Progenitor cell of endocrine pancreas (in vitro differentiated cells): ENCODE measurements at places on chromosomes 3 and 15.

DNA sequence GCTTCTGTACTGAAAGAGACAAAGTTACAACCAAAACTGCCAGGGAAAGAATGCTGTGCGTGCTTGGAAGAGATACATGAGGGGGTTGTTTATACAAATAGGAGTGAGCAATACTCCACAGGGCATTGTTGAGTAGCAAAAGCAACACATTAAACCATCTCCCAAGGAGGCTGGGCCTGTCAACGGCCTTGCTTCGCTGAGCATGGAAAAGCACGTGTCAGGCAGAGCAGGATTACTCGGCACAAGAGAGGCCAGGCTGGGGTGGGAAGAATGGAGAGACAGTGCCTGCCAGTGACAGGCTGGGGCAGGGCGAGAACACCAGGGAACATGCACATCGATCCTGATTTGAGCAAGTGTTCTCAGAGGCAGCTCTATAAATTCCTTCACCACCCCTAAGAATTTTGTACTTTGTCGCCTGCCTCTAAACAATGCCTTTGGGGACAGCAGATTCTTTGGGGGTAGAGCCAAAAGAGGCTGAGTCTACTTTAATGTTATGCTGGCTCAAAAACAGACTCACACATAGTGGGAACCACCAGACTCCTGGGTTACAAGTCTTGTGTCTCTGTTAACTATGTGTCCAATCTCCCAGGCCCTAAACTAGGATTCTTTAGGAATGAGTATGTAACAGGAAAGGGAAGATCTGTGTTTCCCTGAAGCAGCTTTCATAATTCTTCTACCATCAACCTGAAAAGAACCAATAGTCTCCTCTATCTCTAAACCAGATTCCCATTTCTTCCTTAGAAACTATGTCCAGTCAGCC is 67.2 kb downstream of the LIPC start:
- no peak for DNase-seq

GRCh38 chr3:187935623-187936156 is 190.4 kb upstream of the BCL6 start:
- no peak for DNase-seq

GRCh38 chr3:114464548-114464947 is 170.7 kb downstream of the TIGIT start:
- no peak for DNase-seq

GRCh38 chr15:48896869-48897814 is 19.2 kb downstream of the EID1 start:
- no peak for DNase-seq

- DNase-seq: no peak
Observed at GRCh38 chr3:17039594-17039993, 154.8 kb downstream of the PLCL2 start.

- no peak for DNase-seq
Observed at GRCh38 chr15:94239474-94239873, 8.1 kb downstream of the MCTP2 start.

- DNase-seq: no peak
Observed at GRCh38 chr3:147613725-147614124, 204.6 kb downstream of the ZIC1 start.

DNA sequence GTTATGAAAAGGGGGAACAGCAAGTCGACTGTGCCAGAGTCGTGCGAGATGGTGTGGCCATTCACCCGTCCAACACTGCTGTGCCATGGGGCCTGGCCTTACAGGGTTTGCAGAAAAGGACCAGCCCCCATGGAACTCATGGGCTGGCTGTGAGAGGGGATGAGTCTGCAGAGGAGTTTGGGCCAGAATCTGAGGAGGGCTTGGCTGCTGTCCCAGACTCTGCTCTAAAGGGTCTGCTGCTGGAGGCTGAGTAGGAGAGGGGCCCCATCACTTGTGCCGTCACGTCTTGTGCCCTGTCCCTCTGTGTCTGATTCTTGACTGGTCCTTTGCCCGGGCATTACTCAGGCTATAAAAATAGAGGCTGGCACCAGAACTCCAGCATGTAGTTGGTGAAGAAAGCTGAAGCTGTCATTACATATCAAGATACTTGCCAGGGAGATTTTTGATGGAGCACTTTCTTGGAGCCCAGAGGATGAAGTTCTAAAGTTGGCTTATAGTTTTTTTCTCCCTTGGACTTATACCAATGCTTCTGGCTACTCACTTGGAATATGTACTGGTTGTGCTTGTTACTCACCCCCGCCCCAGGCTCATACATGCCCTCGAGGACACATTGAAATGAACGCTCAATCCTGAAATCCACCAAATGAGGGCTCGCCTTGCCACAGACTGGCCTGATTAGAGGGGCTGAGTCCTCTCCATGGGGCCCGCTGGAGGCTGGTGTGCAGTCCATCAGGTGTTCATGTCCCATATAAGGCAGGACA is 10.2 kb downstream of the PXYLP1 start:
- no peak for DNase-seq

GRCh38 chr3:45915518-45916231 is 27.6 kb upstream of the CXCR6 start:
- DNase-seq: no peak

- no peak for DNase-seq
Observed at GRCh38 chr15:90099868-90100831, 2.1 kb downstream of the IDH2 start.

DNA sequence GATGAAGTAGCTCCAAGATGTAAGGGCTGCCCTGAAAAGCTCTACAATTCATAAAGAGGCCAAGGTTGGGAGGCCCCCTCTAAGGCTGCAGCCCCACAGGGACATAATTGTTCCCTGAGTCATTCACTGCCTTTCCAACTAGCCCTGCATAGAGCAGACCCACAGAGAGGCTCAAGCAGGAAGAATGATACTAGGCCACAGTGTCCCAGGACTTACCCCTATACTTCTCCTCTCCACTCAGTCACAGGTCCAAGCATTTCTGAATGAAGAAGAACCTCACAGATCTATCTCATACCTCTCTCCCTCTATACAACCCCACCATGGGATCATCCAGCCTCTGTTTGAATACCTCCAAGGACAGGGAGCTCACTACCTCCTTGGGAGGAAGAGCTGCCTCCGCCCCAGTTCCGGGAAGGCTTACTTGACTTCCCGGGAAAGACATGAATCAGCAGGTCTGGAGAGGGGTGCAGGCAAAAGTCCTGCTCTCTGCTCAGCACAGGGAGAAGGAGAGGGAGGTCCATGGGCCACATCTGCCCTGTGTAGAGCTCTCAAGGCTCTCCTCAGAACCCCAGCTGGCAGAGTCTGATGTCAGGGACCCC is 6.9 kb upstream of the SKIC8 start:
- DNase-seq: no peak
